ENCODE measurements at places on chromosomes 2 and 18.

DNA sequence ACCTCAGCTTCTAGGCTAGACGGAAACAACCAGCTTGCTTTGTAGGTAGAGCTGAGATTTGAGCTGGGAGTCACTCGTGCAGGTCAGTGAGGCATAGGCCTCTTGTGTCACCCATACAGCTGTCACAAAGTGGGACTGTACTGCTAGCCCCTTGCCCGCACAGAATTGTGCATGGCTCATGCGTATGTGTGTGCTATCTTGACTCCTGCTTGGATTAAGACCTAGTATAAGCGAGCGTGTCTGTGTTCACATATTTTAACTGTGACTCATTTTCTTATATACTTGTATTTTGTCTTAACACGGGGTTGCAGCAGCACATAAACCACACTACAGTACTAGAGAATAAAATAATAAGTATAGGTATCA, 20.1 kb downstream of the CEP68 start:
- DNase-seq, result no peak

DNA sequence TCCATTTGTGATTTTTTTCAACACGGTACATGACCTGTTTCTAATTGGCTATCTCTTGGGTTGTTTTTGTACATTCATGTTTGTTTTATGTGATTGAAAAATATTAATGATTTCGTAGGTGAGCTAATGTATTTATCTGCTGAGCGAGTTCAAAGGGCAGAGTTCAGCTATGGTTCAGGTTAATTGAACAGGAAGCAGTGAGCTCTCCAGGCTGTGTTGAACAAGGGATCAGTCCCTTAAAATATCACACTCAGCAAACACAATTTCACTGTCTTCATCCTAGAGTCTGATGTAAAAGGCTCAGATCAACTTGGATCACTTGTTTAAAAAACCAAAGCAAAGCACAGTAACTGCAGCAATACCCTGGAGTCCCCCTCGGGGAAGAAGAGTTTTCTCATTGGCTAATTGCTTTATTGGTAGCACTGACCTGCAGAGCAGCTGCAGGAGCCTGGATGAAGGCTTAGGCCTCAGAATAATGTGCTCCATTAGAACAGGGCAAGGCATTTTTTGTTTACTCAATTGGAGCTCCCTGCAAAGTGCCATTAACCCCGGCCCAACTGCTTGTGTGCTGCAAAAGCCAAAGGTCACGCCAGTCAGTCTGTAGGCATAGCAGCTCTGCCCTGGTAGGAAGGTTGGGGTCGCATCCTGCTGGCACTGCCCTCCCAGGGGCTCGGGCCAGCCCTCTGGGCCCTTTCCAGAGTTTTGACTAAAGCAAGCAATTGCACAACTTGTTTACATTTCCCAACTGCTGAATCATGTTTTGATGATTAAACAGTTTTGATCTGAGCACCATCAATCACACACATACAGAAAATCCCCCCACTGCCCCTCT, 10.5 kb downstream of the ONECUT2 start:
- DNase-seq, result no peak

DNA sequence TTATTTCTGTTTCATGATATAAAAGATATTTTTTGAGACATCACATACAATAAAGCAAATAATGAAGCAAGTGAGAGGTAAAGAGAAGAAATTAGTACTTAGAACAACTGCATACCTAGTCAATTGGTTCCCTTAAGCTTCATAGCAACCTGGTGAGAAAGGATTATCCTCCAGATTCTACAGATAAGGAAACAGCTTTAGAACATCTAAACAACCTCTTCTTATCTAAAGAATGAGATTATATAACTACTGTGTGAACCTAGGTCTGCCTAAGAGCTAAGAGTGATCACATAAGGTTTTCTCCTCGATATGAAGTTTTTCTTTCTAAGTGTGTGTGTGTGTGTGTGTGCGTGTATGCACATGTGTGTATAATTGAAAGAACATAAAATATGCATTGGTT, 265.1 kb downstream of the NOL4 start:
- DNase-seq, result no peak

- DNase-seq, result no peak
These were observed 2.4 kb downstream of the NR4A2 start for GRCh38 chr2:156329927-156330726.

DNA sequence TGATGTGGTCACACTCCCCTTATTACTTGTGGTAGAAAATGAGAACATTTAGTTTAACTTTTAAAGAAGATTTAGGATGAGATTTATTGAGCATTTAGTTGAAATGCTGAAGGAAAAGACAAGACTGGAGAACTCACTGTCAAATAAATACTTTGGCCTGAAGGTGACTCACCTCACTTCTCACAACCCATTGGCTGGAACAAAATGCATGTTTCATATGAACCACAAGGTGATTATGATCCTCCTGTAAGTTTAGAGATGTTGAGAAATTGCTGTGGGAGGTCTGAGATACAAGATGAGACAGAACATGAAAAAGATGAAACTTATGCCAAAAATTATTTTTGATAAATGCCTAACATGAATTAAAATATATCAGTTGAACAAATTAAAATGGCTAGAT, 1004.5 kb downstream of the SOCS6 start:
- no peak for DNase-seq

DNA sequence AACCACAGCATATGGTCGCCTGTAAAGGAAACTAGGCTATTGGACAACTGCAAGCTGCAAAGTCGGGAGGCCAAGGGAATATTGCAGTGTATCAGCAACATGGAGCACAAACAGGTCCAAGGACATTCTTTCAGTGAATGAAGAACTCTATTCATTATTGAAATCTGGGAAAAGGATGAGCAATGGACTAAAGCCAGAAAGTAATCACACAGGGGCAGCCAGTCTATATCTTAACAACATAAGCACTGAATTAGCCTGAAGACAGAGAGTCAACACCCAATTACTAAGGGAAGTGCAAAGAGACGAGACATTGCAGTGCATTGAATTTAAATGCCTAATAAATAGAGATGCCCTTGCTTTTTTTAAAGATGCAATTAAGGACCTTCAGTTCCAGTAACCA, 615.5 kb upstream of the SETBP1 start:
- no peak for DNase-seq

DNA sequence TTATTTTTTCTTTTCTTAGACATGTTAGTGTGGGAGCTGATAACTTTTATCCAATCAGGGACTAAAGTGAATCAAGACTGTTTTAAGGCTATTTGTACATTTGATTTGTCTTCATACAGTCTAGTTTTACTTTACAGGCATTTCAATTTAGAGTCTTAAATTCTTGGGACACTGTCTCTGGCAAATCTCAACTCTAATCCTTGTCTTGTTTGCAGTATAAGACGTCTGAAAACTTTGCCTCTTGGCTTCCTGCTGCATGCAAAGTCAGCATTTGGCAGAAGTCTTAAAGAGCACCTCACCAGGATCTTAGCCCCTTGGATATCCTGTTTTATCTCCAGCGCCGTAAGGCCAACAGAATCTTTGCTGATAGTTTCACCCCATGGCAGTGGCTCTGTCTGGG, 30.3 kb downstream of the SPOPL start:
- DNase-seq, result no peak

GRCh38 chr2:202157211-202157990, 81.0 kb downstream of the SUMO1 start:
- no peak for DNase-seq

- DNase-seq, result no peak
These were observed 1.8 kb downstream of the ATP8B1 start for GRCh38 chr18:57801325-57801724.

- DNase-seq, result no peak
These were observed 29.8 kb upstream of the MAL start for GRCh38 chr2:94995553-94996304.

GRCh38 chr18:49111191-49111988, 160.6 kb upstream of the SMAD7 start:
- DNase-seq, result no peak

DNA sequence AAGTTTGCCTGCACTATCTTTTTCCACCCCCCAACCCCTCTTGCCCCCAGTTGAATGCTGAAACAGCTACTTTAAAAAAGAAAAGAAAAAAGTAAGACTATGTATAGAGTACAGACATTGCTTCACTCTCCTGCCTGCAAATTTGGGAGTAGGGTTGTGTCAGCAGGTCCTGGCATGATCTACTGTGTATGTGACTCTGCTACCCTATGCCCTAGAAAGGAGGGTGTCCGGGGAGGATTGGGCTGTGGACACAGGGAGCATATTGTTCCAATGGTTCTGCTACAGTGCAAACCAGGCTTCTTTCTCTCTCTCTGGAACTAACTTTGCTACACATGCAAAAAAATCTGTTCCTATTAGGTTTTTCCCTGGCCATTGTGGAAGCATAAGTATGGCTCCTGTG, 9.9 kb upstream of the ZEB2 start:
- DNase-seq, result no peak
